ENCODE measurements at places on chromosomes 4 and X. TPM values are rescaled to one million over a fixed set of nuclear protein-coding genes. Genes with fewer than 3 reads are reported as not detected.

Gene FHIP1A
- total RNA-seq, result 76.3 TPM

Gene ARX
- not detected for total RNA-seq

- no peak overlapping the region for H3K4me3 ChIP-seq
- DNase-seq, result no peak
- no peaks in the 10 kb centered on the region for H3K27me3 ChIP-seq
Measured at GRCh38 chr4:76679691-76680090, 218.3 kb downstream of the SOWAHB start.

- no peaks in the 10 kb centered on the region for H3K27me3 ChIP-seq
- H3K4me3 ChIP-seq, result no peak overlapping the region
- no peak overlapping the region for H3K27ac ChIP-seq
- H3K36me3 ChIP-seq, result no peaks in the 10 kb centered on the region
Measured at GRCh38 chr4:28435314-28435713, 1574.7 kb downstream of the STIM2 start.

GRCh38 chr4:56324011-56324610 lies 63.2 kb downstream of the AASDH start:
- no peak overlapping the region for H3K27ac ChIP-seq
- H3K36me3 ChIP-seq, result no peaks in the 10 kb centered on the region
- H3K4me3 ChIP-seq, result no peak overlapping the region
- H3K27me3 ChIP-seq, result no peaks in the 10 kb centered on the region

DNA sequence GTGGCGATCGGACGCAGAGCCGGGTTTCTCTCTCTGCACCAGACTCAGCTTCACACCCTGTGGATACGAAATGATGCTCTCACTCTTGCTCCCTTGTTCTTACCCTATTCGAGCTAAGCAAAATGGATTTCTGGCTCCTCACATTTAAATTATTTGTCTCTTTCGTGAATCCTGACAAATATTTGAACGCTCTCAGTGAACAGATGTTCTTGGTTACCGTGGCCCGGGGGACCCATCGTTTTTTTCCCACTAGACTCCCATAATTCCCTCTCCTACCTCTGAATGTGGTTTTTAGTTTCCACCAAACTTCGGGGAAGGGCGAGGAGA lies 630 bp downstream of the SMARCA5 start:
- no peak for DNase-seq
- H3K27ac ChIP-seq, result peak overlapping the region; percentile 96

GRCh38 chr4:140213749-140214148 lies 59.8 kb upstream of the MAML3 start:
- no peak overlapping the region for H3K4me3 ChIP-seq
- H3K4me1 ChIP-seq, result no peaks in the 10 kb centered on the region
- no peak overlapping the region for H3K27ac ChIP-seq
- H3K27me3 ChIP-seq, result no peaks in the 10 kb centered on the region
